Stimulated activated CD4-positive, alpha-beta T cell treated with anti-CD3 and anti-CD28 coated beads, Interleukin-15, amount 100 ng/mL, for 1 hour (primary cell): ENCODE measurements at places on chromosomes 11 and 22.
A peak's percentile ranks its signal among the peaks of the same experiment; 100 is the strongest.

DNA sequence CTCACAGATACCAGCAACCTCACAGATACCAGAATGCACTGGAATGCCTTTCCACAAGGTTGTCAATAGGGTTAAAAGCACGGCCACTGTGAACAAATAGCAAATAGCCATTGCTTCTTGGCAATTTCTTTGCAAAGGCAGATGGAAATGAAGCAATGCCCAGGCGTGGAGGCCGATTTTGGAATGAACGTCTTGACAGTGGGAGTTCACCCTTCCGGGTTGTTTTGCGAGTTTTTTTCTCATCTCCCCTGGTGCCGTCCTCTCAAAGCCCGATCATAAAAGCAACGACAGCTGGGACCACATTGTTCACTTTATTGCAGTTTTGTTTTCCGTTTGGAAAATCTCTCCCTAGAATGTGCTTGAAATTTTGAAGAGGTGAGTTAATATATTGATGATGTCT, 38.0 kb upstream of the CD82 start:
- DNase-seq, result no peak

DNA sequence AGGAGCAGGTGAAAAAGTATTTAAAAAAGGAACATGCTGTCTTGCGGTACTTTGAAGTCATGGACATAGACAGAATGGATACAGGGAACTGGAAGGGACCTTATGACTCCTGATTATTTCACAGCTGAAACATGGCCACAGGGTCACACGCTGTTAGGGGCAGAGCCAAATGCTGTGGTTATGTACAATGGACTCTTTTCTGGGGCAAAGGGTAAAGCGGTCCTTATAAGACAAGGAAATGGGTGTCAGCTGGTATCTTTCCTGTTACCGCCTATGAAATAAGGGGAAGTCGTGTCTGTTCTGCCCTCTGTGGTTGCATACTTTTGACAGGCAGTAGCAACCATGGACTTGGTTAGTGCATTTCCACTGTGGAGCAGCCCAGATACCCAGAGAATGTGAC, 12.8 kb upstream of the ST14 start:
- no peak for DNase-seq

GRCh38 chr11:76292583-76293188, 86.4 kb upstream of the WNT11 start:
- DNase-seq, result no peak

DNA sequence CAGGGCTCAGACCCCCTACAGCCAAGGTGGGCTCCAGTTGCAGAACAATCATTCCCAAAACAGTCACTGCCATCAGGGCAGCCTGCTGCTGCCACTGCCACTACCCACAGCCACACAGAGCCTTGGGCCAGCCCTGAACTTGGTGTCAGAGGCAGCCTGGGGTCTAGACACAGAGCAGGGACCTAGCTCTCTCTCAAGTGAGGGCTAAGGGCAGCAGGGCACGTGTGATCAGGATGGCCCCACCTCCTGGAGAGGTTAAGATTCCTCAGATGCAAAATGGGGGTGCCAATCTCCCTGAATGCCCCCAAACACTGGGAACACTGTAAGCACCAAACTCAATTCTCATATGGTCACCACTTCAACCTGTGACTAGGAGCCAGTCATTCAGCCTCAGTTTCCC, 15.6 kb downstream of the CABP7 start:
- no peak for DNase-seq

- no peak for DNase-seq
These were observed 49.6 kb downstream of the APOL1 start for GRCh38 chr22:36302439-36303114.

GRCh38 chr22:30386960-30387827, at the start of gene RNF215:
TSS of gene RNF215 (minus strand) at chr22:30387411. CDS start at chr22:30387313, 98 bp downstream.
- DNase-seq, result peak; percentile 75

GRCh38 chr22:22030493-22031182, 48.1 kb upstream of the TOP3B start:
- DNase-seq, result no peak

DNA sequence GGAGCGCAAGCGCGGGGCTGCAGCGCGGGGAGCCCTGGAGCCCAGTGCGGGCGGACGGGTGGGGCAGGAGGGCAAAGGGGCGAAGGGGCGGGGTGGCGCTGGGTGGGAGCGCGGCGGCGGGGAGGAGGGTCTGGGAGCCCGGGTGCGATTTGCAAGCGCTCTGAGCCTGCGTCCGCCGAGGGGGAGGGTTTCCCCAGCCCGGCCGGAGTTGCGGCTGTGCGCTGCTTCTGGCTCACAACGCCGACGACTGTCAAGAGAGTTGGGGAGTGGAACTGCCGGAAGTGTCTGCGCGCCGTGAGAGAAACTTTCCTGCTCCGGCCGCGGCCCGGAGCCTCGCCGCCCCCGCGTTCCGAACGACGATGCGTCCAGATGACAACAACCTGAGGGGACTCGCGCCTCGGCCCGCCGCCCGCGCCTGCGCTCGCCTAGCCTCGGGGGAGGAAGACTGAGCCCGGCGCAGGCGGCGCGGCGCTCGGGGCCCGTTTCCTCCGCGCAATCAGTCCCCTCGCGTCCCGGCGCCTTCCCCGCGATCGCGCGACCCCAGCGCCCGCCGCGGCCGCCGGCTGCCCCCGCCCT, at the start of gene ARHGAP42:
TSS of gene ARHGAP42 (plus strand) at position 235 of the 576 bp plus-strand sequence. CDS start 391 bp downstream, outside the sequence.
- no peak for DNase-seq

- no peak for DNase-seq
These were observed 921.3 kb downstream of the BRD1 start for GRCh38 chr22:48906216-48906835.

DNA sequence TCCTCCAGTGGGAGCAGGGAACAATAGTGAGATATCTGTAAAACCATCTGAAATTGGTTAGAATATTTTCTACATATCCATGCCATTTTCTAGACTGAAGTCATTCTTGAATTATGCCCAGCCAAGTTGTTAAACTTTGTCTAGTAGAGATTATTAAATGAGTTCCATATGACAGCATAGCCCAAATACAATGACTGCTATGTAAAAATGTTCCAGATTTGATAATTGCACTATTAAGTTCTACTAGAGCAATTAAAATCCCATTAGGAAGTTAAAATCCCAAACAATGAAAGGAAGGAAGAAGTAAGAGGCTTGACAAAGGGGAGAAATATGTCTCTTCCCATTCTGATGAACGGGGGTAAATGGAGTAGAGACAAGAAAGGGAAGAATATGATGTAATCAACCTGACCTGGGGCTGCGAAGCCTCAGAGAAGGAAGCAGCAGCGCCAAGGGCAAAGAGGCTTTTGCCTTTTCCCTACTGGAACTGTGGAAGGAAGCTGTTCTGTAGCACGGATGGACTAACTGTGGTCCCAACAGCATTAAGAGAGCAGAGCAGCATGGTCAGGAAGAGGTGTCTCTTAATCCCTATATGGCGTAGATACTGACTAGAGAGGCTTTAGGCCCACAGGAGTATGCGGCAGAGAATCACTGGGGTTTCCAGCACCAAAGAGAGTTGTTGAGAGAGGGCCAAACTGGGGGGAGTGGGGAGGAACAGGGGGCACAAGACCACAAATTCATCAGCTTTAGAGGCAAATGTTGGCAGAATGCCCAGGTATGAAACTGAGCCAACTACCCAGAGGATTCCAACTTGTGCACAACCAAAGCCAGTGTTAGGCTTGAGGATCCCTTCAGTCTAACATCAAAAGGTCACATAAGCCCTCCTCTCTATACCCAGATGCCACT, 26.7 kb downstream of the RRP8 start:
- no peak for DNase-seq

DNA sequence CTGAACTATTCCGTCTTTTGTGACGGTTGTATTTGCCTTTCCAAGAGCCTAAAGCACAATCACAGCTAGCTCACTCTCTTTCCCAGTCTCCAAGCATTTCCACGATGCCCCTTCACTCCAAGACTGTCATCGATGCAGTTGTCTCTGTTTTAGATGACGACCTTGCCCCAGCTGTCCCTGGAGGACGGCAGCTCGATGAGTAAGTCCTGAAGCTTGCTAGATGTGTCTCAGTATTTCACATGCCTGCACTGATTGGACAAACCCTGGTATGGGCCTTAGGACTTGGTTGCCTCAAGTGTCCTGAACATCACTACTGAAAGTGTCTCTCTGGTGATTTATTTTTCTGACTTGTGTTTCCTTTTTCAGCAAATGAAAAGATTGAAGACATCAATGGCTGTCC, 129.9 kb downstream of the NAV2 start:
- no peak for DNase-seq

DNA sequence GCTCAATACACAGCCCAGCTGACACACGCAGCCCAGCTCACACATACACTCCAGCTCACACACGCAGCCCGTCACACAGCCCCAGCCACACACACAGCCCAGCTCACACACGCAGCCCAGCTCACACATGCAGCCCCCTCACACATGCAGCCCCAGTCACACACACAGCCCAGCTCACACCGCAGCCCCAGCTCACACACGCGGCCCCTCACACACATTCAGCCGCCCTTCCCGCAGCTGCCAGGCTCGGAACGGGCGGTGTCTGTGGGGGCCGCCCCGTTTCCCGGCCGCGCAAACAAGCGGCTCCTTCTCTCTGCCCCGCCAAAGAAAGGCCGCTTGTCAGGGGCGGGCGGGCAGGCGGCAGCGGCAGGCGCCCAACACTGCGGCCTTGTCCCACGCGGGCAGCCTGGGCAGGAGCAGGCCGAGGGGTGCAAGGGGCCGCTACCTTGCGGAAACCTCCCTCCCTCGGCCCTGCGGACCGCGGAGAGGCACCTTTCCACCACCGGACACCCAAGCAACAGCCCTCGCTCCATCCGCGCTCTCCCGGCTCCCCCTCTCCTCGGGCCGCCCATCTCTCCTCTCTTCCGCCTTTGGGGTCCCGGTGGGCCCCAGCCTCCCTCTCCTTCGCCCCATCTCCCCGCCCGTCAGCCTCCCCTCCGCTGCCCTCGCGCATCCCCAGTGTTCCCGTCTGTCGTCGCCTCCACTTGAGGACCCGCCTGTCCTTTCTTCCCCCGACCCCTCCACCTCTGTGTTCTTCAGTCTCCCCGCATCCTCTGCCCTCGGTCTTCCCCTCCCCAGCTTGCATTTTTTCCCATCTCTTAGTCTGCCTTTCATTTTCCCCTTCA, 2.2 kb downstream of the PHLDB1 start:
- DNase-seq, result peak; percentile 24

DNA sequence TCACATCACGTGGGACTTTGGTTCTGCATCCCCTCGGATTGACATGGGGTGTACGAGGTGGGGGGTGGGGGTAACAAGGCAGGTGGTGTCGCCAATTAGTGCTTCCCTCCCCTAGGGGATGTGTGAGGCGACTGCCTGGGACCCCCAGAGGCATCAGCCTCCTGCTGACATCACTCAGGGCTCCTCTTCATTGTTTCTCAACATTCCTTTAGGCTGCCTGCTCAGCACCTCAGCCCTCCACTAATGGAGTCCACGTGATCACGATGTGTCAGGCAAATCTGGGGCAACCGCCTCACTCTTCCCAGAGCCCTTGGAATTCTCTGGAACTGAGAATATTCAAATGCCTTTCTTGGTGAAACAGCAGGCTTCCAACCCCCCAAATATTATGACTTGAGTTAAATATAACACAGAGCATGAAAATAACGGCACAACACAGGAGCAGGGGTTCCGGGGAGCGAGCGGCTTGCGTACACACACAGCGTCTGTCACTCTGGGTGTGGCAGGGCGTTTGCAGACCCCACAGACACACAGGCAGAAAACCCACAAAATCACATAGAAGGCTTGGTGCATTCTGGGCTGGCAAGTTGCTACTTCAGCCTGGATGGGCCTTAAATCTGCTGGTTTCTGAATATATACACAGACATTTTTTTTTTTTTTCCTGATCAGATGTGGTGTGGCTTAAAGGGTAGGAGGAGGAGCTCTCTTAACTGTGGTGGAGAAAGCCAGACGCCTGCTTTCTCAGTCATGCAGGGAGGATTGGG, 170.1 kb upstream of the CADM1 start:
- DNase-seq, result no peak

- no peak for DNase-seq
These were observed 57.2 kb upstream of the SHANK2 start for GRCh38 chr11:71309611-71310010.

DNA sequence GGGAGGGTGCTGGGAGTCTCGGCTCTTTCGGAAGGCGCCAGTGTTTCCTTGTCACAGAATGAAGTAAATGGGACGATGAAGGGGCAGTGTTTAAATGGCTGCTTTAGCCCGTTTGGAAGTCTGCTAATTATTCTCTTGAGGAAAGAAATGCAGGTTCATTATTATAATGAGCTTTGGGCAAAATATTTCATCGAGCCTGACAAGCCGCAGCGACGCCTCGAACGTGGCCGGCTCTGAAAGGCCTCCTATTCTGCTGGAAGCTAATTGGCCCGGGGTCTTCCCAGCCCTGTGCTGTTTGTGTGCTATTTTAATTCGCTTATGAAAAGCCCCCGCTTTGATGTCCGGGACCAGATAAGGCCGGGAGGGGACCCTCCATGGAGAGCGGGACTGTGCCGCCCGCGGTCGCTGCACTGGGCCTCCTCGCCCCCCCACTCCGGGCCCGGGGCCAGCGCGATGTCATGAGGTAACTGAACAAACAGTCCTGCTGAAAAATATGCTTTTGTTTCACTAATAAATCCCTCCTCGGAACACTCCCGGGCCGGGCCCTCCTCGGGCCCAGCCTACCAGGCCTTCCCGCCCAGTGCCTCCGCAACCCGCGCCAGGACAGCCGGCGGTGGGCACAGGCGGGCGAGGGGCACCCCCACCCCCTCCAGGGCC, 78.4 kb downstream of the CDKN1C start:
- no peak for DNase-seq

DNA sequence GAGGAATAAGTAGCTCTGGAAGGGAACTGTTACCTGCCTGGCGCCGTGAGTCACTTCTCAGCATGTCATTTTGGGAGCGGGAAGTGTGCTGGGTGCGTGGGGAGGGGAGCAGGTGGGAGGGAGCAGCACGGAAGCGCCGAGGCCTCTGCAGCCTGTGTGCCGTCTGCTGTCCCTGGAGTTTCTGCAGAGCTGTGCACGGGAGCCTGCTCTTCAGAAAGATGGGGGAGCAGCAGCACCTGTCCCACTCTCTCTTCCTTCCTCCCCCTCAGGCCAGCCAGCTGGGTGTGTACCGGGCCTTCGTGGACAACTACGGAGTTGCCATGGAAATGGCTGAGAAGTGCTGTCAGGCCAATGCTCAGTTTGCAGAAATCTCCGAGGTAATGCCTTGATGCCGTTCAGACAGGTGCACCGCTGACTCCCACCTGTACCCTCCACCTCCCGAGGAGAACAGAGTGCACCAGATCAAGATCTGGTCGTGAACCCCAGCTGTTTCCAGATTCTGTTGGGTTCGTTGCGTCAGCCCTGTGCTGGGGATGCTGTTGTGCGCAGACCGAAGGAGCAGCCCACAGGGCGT, 87.9 kb downstream of the BCR start:
- no peak for DNase-seq

GRCh38 chr11:103862094-103862801, 174.2 kb upstream of the DDI1 start:
- no peak for DNase-seq

- no peak for DNase-seq
These were observed 84.4 kb downstream of the MED15 start for GRCh38 chr22:20591660-20592310.

- DNase-seq, result no peak
These were observed 60.1 kb downstream of the SCN3B start for GRCh38 chr11:123594188-123594901.
